ENCODE measurements at places on chromosomes 3 and 15. TPM values are rescaled to one million over a fixed set of nuclear protein-coding genes. Genes with fewer than 3 reads are reported as not detected.

DNA sequence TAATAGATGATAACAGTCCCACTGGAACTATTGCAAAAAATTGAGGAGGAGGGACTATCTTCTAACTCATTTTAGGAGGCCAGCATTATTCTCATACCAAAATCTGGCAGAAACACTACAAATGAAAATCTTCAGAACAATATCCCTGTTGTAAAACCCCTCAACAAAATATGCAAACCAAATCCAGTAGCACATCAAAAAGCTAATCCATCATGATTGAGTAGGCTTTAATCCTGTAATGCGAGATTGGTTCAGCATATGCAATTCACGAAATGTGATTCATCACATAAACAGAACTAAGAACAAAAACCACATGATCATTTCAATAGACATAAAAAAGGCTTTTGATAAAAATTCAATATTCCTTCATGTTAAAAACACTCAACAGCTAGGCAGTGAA lies 23.9 kb upstream of the PLSCR2 start:
- DNase-seq = peak; percentile 36

- DNase-seq = no peak
Observed at GRCh38 chr3:58996730-58997129, 53.1 kb downstream of the CFAP20DC start.

DNA sequence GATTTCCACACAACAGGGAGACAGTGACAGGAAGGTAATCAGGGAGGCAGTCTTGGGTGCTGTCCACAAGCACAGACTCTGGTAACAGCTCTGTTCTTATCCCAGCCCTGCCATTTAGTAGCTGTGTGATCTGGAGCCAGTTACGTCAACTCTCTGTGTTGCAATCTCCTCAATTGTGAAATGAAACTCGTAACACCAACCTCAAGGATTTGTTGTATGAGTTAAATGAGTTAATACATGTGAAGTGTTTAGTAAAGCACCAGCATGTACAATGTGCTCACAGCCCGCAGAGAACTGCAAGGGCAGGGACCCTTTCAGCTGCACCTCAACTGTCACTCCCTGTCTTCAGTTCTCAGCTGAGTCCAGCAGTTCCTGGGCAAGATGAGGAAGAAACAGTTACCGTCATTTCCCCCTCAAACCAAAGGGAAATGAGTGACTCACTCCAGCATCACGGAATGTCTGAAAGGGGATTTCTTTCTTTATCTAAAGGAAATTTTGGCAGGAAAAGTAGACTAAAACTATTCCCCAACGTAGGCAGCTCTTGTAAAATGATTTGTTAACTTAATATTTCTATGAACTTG lies 39.9 kb upstream of the MB21D2 start:
- DNase-seq = no peak

- DNase-seq = no peak
Observed at GRCh38 chr3:187025254-187025655, 94.9 kb downstream of the ST6GAL1 start.

DNA sequence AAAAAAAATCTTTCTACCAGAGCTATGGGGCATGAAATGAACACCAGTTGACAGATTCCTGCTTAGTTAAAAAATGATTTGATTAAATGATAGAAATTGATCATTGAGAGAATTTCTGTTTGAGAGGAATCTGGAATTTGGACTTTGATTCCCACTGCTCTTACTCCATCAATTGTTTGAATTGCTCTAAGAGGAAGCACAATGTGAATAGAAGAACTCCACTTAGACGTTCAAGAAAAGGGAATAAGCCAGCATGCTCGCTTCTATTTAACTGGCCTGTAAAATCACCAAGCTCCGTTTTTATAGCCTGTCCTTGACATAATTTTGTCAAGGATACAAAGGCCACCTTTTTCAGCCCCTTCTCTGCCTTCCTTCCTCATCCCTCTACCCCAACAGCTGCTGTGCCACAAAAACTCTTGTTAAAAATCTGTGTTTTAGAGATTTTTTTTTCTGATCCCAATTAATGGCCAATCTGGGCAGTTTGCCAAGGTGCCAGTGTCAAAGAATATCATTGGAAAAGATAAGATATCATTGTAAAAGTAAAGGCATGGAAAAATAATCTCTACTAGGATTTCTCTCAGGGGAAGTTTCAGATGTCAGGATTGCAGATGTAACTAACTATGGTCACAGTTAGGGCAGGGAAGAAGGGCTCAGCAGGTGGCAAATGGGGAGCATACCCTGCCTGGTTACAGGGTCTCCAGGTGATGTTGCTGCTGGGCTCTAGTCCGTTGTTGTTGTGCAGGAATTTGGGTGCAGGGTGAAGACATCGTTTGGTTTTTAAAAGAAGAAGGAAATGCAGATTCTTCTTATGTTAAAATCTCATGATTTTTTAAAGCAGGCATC lies 301.8 kb upstream of the PDZRN3 start:
- DNase-seq = peak; percentile 6

DNA sequence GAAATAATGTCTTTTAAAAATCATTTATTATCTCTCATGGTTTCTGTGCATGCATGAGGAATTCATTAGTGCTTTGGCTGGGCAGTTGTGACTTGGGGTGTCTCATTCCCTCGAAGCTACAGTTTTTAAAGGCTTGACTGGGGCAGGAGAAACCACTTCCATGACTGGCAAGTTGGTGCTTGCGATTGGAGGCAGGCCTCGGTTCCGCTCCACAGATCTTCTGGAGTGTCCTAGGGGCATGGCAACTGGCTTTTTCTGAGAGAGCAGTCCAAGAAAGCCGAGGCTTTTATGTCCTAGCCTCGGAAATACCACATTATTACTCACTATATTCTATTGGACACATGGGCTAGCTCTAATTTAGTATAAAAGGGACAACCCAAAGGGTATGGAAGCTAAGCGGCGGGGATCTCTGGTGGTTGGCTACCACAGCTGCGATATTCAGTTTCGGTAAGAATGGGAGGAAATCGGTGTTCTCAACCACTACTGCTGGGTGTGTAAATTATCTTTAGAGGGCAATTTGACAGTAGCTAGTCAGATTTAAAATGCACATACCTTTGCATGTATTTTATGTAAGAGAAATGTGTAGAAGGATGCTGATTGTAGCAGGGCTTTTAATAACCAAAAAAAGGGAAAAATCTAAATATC lies 48.8 kb upstream of the TOP2B start:
- peak; percentile 19 for DNase-seq

GRCh38 chr3:50357481-50357880 lies 1.8 kb downstream of the TMEM115 start:
- DNase-seq = no peak

- no peak for DNase-seq
Observed at GRCh38 chr15:94670438-94671034, 439.2 kb downstream of the MCTP2 start.

GRCh38 chr15:50753463-50753862 lies 12.0 kb downstream of the SPPL2A start:
- no peak for DNase-seq

- DNase-seq = no peak
Observed at GRCh38 chr3:123684209-123684608, 99.4 kb upstream of the HACD2 start.

DNA sequence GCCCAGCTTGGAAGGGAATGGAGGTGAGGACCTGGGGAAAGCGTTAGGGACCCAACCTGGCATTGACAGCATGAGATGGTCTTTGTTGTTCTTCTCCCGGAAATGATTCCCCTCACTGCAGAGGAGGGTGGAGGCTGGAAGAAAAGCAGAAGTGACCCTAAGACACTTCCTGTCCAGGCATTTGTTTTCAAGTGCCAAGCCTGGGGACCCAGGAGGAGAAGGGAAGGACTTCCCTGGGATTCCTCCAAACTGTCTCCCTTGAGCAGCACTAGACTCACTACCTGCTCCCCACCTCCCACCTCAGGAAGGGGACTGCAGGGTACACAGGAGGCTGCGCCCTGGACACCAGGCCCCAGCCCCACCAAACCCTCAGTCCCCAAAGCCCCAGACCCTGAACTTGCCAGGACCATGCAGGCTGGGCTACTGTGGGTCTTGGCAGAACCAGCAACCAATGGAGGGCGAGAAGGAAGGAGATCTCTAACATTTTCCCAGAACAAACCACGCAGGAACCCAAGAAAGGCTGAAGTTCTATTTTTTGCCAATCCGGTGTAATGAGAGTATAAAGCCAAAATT lies 9.8 kb upstream of the VIPR1 start:
- no peak for DNase-seq

GRCh38 chr15:63340353-63340752 lies 41.3 kb downstream of the CA12 start:
- no peak for DNase-seq

DNA sequence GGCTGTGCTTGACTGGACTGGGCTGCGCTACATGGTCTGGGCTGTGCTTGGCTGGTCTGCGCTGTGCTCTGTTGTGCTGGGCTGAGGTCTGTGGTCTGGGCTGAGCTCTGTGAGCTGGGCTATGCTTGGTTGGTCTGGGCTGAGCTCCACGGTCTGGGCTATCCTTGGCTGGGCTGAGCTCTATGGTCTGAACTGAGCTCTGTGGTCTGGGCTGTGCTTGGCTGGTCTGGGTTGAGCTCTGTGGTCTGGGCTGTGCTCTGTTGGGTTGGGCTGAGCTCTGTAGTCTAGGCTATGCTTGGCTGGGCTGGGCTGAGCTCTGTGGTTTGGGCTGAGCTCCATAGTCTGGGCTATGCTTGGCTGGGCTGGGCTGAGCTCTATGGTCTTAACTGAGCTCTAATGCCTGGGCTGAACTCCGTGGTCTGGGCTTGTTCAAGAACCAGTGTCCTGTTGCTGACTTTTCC lies 92.0 kb downstream of the PLXNA1 start:
- DNase-seq = no peak

DNA sequence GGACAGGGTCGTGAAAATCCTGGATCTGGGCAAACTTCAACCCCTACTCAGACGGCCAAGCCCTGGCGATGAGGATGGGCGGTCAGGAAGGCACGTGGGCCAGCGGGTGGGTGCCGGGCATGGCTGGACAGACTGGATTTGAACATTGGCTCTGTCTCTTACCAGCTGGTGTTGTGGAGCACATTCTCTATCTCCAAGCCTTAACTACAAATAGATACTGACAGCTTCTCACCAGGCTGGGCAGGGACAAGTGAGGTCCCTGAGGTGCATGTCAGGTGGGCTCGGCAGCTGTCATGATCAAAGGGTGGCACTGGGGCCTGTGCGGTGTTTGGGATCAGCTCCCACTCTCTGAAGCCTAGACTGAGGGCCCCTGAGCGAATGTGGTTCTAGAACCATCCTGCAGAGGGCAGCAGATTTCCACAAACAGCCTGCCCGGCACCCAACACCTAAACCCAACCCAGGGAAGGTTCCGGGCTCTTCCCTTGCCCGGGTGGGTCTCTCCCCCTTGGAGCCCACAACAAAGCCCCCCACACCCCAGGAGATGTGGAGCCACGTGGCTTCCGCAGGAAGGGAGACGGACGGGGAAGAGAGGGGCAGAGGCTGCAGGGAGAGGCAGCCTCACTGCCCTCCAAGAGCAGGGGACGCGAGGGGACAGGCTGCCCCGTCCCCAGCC lies 58.4 kb downstream of the RGMA start:
- peak; percentile 73 for DNase-seq

GRCh38 chr3:196280689-196281440 lies 6.7 kb downstream of the PCYT1A start:
- no peak for DNase-seq

GRCh38 chr3:107916171-107916570 lies 174.7 kb downstream of the CD47 start:
- DNase-seq = no peak

DNA sequence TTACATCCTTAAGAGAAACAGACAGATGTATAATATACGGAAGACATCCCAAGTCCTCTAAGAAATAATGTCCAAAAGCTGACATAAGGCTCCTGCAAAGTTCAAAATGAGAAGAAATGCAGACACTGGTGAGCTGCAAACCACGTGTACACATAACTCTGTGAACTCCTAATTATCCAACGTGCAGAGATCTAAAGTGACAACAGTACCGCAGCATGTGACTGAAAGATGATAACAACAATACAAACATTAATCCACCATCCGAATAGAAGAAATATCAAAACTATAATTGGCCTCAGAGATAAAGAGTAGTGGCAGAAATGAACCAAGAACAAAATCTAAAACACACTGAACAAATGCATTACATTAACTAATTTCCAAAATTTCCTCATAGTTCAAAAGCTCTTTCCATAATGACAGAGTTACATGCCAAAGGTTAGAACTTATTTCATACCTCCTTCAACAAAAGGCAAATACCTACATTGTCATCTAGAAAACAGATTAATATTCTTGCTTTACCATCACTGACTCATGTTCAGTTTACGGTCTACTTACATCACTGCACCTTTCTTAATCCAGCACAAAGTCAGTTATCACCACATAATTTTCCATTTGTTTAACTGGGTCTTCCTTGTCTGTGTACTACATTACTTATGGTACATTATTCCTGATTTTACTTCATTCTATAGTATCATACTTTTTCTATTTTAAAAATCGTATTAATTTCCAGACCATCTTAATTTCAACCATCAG lies 2.2 kb downstream of the PDCD10 start:
- no peak for DNase-seq

- DNase-seq = no peak
Observed at GRCh38 chr3:62090066-62090465, 283.3 kb downstream of the FEZF2 start.

- DNase-seq = no peak
Observed at GRCh38 chr3:134258761-134259347, 8.2 kb upstream of the RYK start.

GRCh38 chr3:34777386-34777785 lies 861.9 kb upstream of the ARPP21 start:
- DNase-seq = no peak

GRCh38 chr3:190345027-190345821 lies 23.0 kb upstream of the CLDN1 start:
- no peak for DNase-seq

DNA sequence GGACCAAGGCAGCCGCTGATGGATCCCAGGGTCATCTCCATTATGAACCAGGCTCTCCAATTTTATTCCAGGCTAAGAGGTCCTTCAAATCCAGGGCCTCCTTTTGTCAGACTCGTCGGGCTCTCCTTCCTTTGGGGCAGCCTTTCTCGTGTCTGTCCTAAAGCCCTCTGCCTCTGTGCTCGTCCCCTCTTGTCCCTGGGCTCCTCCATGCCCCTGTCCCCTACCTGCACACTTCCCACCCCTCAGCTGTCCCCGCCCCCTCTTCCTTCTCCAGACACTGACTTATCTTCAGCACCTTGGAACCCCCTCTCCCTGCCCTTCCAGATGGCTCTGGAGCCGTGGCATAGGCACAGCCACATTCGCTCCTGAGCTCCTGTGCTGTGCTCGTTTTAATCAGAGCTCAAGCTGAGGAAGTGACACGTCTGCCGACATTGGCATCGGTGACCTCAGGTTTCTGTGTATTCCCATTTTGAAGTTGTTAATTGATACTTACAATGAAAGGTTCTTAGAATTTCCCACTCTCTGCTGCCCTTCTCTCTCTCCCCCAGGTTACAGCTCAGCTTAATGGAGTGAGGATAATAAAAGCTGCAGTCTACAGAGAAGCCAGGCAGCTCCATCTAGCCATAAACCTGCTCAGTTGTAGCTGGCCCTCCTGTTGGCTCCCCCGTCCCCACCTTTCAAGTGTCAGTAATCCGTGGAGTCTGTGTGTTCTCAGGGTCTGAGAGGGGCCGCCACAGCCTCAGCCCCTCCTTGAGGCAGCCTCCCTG lies 51.1 kb upstream of the SEC22A start:
- DNase-seq = no peak

GRCh38 chr3:161796780-161797179 lies 300.2 kb downstream of the OTOL1 start:
- no peak for DNase-seq

- peak; percentile 85 for DNase-seq
Observed at GRCh38 chr3:72447059-72447946, 400.9 kb downstream of the SHQ1 start.

SNURF gene
- 7.5 TPM for total RNA-seq

WDR49 gene
- total RNA-seq = not detected

SNX4 gene
- 65.5 TPM for total RNA-seq

CMSS1 gene
- 93.8 TPM for total RNA-seq

GOLGA6L26 gene
- total RNA-seq = not detected

NISCH gene
- total RNA-seq = 32.8 TPM

GRK7 gene
- total RNA-seq = 0.20 TPM

FAM3D gene
- total RNA-seq = not detected

GRM7 gene
- not detected for total RNA-seq

All from SJCRH30 (cell line).